ENCODE measurements at places on chromosomes 3 and 15. TPM values are rescaled to one million over a fixed set of nuclear protein-coding genes. Genes with fewer than 3 reads are reported as not detected.
A peak's percentile ranks its signal among the peaks of the same experiment; 100 is the strongest.

GRCh38 chr3:117246771-117247555, 537.4 kb downstream of the TUSC7 start:
- no peak for DNase-seq

DNA sequence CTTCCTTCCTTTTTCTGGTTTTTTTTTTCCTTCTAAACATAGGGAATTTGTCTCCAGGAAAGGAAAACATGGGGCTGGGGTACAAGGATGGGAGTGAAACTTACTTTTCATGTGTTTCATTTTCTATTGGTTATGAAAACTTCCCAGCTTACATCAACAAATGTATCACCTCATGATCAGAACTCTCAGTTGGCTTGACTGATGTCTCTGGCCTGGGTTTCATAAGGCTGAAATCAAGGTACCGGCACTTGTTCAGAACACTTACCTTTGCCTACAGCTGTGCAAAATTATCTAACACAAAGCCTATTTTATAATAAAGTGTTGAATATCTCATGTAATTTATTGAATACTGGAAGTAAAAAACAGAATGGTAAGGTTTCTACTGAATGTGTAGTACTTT, 91.8 kb upstream of the STT3B start:
- DNase-seq: no peak

DNA sequence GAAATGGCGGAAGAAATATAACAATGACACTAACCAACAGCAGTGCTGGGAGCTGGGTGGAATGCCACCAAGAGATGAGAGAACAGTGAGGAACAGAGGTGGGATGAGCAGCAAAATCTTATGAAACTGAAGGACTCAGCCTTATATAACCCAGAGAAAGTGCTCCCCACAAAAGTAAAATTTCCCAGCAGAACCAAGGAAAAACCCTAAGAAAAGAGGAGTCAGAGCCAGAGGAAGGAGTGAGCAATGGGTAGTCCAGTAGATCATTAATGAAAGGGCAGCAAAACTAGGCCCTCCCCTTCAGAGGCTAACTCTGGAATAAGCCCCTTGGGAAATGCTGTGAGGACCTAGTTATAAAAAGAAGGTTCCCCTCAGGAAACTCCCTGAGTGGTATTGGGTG, 24.7 kb upstream of the UBE2E1 start:
- DNase-seq: no peak

- DNase-seq: no peak
These were observed 40.7 kb upstream of the LMCD1 start for GRCh38 chr3:8460815-8461456.

DNA sequence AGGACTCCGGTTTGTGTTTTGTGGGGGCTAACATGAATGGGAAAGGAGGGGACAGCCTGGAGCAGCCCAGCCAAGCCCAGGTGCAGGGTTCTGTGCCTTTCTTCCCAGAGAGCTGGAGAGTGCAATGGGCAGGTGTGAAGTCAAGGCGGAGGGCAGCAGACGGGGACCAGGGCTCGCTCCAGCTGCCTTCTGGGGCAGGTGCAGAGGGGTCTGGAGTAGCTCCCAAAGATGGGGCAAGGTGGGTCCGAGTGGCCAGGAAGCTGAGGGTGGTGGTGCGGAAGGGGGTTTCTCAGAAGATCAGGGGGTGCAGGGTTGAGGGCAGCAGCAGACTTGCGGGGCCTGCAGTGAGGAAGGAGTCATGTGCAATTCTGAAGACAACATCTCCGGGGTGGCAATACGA, 158.9 kb downstream of the NSMCE3 start:
- no peak for DNase-seq

DNA sequence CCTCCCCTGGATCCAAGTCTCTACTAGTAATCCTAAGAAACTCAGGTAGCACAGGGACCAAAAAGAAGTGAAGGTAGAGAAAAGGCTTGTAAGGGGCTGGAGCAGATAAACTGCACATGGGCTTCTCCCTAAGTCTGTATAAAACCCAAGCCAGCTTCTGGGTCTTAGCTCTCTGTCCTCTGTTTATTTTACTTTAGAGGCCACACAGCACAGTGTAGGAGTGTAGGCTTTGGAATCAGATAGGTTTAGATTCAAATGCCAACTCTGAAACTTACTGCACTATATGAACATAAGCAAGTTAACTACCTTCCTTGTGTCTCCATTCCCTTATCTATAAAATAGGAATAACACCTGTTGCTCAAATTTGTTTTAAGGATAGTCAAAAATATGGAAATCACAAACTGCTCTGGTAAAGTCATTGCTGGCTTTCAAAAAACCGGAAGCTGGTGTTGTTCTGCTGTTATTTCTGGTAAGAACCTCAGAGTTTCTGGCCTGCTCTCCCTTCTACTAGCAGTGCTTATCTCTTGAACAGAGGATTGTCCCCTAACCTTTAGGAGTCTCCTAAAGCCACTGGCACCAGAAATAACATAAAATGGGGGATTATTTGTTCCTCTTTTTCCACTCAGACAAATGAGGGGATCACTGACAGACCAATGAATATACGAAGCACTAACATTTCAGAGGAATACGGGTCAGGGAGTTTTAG, 33.8 kb downstream of the PIK3R4 start:
- DNase-seq: no peak

- DNase-seq: no peak
These were observed 22.8 kb downstream of the RGMA start for GRCh38 chr15:93066224-93066681.

DNA sequence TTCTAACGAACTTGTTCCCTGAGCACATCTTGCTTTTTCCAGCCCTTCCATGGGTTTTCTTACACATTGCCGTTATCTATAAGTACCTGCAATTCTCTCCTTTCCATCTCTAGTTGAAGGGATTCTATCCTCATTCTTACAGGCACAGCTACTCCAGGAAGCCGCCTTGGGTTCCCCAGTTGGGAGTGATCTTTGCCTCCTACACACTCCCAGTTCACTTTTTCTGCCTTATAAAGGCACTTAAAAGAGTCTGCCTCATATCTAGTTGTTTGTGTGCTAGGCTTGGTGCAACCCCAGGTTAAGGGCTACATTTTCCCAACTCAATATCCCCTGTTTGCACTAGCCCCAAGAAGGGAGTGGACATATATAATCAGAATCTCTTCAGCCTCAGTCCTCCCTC, 44.0 kb upstream of the IREB2 start:
- no peak for DNase-seq

- DNase-seq: no peak
These were observed 37.7 kb downstream of the MCCC1 start for GRCh38 chr3:183061391-183062172.

DNA sequence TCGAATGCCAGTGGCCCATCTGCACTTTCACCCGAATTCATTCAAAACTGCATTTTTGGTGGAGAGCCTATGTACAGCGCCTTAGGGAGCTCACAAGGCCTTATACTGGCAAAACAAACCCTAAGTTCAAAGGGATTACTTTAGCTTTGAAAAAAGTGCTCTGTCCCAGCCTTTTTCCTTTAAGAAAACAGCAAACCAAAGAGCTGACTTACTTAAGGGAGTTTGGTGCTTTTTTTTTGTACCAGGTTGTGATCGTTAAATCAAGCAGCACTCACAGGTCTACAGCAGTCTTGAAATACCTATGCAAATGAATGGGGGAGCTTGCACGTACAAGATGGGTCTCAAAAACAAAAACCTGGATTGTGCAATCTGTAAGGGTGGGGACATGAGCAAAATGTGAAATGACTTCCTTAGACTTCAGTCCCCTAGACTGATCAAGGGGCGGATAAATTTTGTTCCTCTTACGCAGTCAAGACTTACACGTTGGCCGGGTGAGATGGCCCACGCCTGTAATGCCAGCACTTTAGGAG, 11.6 kb upstream of the PIK3CB start:
- no peak for DNase-seq

- DNase-seq: no peak
These were observed 22.7 kb upstream of the TMEM41A start for GRCh38 chr3:185521349-185522138.

GRCh38 chr3:137542049-137542448, 222.1 kb upstream of the SOX14 start:
- no peak for DNase-seq

GRCh38 chr3:98954791-98955604, 53.5 kb upstream of the DCBLD2 start:
- no peak for DNase-seq

DNA sequence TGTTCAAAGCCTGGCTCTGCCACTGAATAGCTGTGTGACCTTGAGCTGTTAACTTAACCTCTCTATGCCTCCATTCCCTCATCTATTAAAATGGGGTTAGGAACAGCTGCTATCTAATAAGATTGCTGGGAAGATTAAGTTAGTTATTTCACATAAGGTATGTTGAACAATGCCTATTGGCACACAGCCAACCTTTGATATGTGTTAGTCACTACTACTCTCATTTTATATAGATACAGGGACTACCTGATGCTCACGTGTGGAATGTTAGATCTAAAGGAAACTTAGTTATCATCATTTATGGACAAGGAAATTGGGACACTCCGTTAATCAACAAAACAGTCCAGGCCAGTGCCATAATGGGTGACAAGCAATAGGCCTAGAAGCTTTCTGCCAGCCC, 332.4 kb upstream of the PPP2R3A start:
- no peak for DNase-seq

DNA sequence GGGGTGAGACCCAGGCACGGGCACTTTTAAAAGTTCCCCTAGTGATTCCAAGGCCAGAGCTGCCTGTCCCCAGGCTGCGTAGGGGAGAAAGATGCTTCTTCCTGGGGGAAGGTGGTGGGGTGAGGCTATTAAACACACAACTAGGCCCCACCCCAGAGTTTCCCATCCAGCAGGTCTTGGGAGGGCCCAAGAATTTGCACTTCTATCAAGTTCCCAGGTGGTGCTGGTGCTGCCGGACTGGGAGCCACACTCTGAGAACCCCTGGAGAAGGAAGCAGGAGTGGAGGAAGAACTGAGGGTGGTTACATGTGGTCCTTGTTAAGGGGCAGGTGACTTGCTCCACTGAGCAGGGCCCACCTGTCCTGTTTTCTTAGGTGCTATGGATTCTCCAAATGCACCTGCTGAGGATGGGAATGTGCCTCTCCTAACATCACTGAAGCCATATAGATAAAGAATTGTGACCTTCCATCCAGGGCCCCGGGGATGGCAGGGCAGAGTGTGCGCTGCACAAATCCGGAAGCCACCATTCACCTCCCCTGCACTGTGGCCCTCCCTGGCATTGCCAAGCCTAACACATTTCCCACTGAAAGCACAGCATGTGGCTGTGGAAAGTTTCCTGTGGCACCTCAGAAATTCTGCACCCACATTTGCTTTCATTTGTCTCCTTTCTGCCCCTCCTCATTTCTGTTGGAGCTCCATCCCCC, 111.5 kb upstream of the MEF2A start:
- no peak for DNase-seq

GRCh38 chr3:22908989-22909507, 294.1 kb upstream of the UBE2E2 start:
- DNase-seq: no peak

- no peak for DNase-seq
These were observed 111.8 kb downstream of the SRGAP3 start for GRCh38 chr3:9137676-9138075.

- no peak for DNase-seq
These were observed 20.2 kb downstream of the TLE3 start for GRCh38 chr15:70077188-70078147.

DNA sequence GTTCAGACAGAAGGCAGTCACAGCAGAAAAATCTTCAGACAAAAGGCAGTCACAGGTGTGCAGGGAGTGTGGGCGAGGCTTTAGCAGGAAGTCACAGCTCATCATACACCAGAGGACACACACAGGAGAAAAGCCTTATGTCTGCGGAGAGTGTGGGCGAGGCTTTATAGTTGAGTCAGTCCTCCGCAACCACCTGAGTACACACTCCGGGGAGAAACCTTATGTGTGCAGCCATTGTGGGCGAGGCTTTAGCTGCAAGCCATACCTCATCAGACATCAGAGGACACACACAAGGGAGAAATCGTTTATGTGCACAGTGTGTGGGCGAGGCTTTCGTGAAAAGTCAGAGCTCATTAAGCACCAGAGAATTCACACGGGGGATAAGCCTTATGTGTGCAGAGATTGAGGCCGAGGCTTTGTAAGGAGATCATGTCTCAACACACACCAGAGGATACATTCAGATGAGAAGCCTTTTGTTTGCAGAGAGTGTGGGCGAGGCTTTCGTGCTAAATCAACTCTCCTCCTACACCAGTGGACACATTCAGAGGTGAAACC, 27.6 kb downstream of the ZNF589 start:
- peak; percentile 86 for DNase-seq

GRCh38 chr15:51223771-51224229, 114.6 kb downstream of the CYP19A1 start:
- no peak for DNase-seq

- DNase-seq: no peak
These were observed 297.1 kb upstream of the RARB start for GRCh38 chr3:25130724-25131520.

- no peak for DNase-seq
These were observed 345.1 kb downstream of the FEZF2 start for GRCh38 chr3:62028236-62028635.

DNA sequence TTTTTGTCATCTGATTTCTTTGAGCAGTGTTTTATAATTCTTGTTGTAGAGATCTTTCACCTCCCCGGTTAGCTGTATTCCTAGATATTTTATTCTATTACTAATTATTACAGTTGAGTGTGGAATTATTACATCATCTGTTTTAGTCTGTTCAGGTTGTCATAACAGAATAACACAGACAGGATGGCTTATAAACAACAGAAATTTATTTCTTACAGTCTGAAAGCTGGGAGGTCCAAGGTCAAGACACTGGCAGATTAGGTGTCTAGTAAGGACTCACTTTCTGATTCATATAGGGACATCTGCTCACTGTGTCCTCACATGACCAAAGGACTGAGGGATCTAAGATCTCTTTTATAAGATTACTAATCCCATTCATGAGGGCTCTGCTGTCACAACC, 121.3 kb upstream of the THBS1 start:
- no peak for DNase-seq

- no peak for DNase-seq
These were observed 33.3 kb upstream of the TBC1D23 start for GRCh38 chr3:100227511-100227921.

- DNase-seq: no peak
These were observed 279.3 kb downstream of the IGSF11 start for GRCh38 chr3:118755253-118755801.

- no peak for DNase-seq
These were observed 82.8 kb upstream of the FXR1 start for GRCh38 chr3:180829409-180830405.

PRICKLE2 gene
- not detected for total RNA-seq

GABRB3 gene
- 0.16 TPM for total RNA-seq

CHRFAM7A gene
- 0.04 TPM for total RNA-seq

MORC1 gene
- not detected for total RNA-seq

MESP2 gene
- not detected for total RNA-seq

MYRIP gene
- total RNA-seq: not detected

VIPR1 gene
- total RNA-seq: 6.6 TPM

MME gene
- total RNA-seq: not detected

LRRC3B gene
- total RNA-seq: not detected

RBP2 gene
- total RNA-seq: not detected

UBAP1L gene
- total RNA-seq: 2.2 TPM

GUCA1C gene
- total RNA-seq: not detected

KBTBD12 gene
- total RNA-seq: not detected

WNT5A gene
- not detected for total RNA-seq

PRR20G gene
- total RNA-seq: not detected

RTP4 gene
- 4.6 TPM for total RNA-seq

STX19 gene
- not detected for total RNA-seq

ANKUB1 gene
- total RNA-seq: not detected

RARB gene
- total RNA-seq: not detected

ALDH1L1 gene
- not detected for total RNA-seq

CADPS gene
- total RNA-seq: not detected
